ENCODE measurements at places on chromosomes 4 and X.

- DNase-seq: no peak
Observed at GRCh38 chr4:8117278-8117682, 41.3 kb downstream of the ABLIM2 start.

DNA sequence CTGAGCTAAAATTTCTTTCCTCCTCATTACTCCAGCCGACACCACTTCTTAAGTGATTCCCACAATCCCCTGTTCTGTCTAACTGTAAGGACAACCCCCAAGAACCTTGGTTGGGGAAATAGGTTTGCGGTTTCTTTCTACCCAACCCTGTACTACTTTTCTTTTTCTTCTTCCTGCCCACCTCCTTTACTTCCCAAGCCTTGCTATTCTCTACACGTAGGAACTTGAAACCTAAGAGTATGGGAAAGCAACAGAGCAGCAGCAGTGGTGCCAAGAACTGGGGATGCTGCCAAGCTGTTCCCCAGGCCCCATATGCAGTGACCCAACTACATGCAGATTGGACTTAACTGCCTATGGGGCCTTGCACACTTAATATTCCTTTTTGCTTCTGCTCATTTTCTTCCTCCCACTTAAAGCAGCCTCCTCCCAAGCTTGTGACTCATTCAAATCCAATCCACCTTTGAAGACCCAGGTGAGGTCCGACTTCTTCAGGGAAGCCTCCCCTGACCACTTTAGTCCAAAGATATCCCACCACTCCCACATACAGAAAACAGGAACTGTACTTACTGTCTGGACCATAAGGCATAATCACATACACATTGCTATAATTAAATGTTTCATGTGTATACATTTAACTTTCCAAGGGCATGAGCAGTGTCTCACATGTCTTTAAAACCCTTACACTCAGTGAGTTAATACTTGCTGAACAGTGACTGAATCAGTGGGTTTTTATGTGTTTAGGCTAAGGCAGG, 1.7 kb downstream of the FAM120C start:
- DNase-seq: no peak

- no peak for DNase-seq
Observed at GRCh38 chr4:173254646-173255045, 79.5 kb downstream of the HMGB2 start.

DNA sequence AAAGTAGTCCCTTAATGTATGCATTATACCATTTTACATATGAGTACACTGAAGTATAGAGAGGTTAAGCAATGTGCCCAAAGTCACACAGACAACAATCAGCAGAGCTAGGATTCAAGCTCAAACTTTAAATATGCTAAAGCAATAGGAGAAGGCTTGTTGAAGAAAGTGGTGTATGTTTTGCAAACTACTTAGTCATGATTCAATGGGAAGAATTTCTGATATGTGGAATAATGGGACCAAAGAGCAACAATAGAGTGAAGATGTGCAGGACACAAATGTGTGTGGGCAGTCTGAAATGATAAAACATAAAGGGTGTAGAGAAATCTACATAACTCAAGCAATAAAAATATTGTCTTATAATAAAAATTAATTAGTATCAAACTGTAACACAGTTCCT, 109.0 kb upstream of the ARSJ start:
- no peak for DNase-seq
